Suppressor macrophage treated with lipopolysaccharide for 4 hours (primary cell): ENCODE measurements at places on chromosomes 12 and 14.

DNA sequence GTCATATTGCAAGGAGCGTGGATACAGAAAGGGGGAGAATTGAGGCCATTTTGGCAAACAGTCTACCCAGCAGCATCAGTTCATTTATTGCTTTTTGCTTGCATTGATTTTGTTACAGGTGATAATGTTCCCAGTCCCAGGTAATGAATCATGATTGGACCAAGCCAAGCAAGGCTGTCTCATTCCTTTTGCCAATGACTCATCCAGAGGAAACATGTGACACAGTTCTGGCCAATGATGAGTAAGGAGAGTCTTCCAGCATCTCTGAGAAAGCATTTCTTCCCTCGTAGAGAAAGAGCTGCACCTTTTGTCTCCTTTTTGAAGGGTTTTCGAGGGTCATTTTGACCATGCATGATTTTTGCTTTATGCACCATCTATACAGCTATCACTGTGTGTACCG, 68.2 kb downstream of the SLC15A4 start:
- DNase-seq, result no peak

DNA sequence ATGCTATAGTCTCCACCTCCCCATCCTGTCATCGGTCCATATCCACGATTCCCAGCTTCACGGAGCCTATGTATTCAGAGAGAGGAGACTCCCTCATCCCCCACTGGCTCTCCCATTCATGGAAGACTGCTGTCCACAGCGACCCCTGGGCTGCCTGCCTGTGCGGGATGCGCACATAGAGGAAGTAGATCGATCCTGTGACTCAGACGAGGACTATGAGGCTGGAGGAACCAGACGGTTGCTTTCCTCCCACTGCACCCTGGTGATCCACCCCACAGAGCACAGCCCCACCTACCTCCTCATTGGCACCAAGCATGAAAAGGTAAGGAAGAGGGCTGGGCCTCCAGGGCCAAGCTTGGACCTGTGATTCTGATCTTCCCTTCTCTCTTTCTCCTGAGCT, 24.4 kb downstream of the PIGH start:
- peak; percentile 61 for DNase-seq

- no peak for DNase-seq
Observed at GRCh38 chr12:74780182-74780849, 242.7 kb downstream of the ATXN7L3B start.

DNA sequence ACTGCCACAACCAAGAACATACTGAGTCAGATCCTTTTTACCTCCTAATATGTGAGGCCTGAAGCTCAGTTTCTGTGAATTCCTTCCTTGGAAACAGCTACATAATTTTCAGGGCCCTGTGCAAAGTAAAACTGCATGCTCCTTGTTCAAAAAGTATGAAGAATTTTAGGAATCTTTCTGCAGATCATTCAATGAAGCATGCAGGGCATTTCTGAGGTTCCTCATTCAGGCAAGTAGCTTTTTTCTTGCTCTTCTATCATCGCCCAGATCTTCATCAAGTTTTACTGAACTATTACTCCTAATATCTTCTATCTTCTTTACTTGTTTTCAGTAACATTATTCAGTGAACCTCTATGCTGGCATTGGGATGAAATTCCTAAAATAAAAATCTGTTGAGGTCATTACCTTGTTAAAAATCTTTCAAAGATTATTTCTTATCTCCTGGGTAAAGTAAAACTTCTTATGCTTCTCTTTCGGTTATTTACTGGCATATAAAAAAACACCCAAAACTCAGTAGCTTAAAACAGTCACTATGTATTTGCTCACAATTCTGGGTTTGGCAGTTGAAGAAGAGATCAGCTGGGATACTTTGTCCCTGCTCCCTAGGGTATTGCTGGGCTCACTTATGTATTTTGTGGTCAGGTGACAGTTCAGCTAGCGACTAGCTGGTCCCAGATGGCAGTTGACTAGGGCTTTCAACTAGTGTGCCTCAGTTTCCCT, 42.6 kb upstream of the KRR1 start:
- no peak for DNase-seq

- no peak for DNase-seq
Observed at GRCh38 chr12:106152334-106152733, 13.6 kb upstream of the NUAK1 start.

DNA sequence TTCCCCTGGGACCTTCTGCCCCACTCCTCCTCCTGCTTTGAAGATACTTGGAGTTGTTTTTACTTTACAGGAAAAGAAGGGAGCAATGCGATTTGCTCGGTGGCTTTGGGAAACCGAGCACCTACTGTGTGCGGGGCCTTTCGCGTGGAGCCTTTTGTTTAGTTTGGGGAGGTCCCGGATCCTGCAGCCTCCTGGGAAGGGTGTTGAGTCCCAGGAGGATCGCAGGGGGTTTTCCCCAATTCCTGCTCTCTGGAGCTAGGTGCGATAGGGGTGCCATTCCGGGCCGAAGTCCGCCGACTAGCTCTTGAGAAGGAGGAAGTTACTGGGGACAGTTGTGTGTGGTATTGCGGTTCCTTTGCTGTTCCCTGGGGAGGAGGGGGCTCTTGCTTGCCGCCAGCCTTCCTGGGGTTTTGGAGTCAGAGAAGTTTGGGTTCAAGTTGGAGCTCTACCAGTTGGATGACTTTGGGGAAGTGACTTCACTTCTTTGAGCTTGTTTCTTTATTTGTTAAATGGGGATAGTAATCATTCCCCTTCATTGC, 1.1 kb downstream of the BRI3BP start:
- DNase-seq, result peak; percentile 36

DNA sequence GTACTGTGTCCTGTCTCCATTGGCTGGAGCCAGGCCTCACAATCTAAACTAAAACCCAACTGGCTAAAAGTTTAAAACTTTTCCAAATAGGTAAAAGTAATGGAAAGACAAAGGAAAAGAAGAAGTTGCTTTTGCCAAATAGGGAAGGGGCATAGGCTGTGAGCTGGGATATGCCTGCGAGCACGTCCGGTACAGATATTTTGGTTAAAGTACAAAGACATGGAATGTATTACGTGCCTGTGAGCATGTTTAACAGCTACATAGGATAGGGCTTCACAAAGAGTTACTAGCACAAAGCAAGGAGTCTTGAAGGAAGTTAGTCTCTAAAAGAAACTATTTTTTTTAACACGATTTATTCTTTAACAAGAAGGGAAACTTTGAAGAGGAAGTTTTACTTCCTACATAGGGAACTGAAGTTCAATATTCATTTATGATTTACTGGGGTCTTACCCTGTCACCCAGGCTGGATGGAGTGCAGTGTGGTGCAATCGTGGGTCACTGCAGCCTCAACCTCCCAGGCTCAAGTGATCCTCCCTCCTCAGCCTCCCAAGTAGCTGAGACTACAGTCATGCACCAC, 41.9 kb upstream of the INF2 start:
- DNase-seq, result peak; percentile 68

- DNase-seq, result peak; percentile 67
Observed at GRCh38 chr12:45184147-45184963, 31.5 kb upstream of the ANO6 start.

GRCh38 chr12:80470403-80470802, 26.4 kb downstream of the PTPRQ start:
- no peak for DNase-seq

DNA sequence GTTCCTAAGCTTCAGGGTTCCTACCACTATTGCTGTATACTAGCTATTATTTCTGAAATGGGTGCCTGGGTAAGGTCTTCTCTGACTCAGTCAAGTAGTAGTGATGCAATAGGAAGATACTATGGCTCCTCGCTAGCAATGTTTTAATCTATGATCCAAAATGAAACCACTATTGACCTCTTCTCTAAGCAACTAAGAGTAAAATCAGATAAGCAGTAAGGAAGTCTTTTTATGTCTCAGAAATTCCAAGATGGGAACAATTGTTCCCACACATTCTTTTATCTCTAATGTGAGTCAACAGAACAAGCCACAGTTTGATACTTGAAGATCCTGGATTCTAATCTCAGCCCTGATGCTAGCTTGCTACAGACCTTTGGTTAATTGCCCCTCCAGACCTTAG, 45.1 kb downstream of the AREL1 start:
- no peak for DNase-seq

DNA sequence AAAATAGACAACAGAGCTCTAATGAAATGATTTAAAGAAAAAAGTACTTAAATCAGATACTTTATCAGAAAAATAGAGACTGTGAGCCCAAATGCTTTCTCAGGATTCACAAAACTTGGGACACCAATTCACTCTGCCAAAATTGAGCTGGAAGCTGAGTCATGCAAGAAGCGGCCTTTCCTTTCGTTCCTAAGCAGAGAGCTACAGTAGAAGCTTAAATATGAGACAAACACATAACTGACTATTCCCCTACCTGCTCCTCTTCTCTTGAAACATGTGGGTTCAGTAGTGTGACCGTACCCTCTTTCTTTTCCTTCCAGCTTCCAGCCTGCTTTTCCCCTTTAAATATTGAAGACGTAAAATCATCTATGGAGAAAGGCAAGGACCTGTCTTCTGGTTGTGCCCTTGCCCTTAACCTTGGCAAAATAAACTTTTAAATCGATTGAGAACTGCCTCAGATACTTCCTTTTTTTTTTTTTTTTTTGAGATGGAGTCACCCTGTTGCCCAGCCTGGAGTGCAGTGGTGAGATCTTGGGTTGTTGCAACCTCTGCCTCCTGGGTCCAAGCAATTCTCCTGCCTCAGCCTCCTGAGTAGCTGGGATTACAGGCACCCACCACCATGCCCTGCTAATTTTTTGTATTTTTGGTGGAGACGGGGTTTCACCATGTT, 4.4 kb upstream of the SDS start:
- DNase-seq, result peak; percentile 60

GRCh38 chr12:57765698-57766463, 997 bp downstream of the CYP27B1 start:
- peak; percentile 42 for DNase-seq

- no peak for DNase-seq
Observed at GRCh38 chr14:37027188-37027824, 145.1 kb downstream of the SLC25A21 start.

DNA sequence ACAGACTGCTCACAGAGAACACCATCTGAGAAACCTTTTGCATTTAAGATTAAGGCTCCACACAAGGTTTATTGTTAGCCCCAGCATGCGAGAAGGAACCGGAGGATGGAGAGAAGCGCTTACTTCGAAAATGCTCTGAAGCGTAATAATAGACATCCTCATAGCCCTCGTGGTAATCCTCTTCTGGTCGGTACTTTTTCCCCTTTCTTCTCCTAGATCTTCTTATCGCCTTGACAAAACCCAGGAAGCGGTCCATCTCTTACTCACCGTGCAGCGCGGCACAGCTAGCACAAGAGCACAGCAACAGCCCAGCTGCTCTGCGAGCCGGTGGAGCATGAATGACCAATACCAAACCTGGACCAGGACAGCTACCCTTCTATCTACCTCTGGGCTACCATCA, 125.1 kb upstream of the GRIP1 start:
- DNase-seq, result no peak

GRCh38 chr12:38547586-38547985, 231.0 kb downstream of the ALG10B start:
- DNase-seq, result no peak

GRCh38 chr12:44774815-44775411, 101.2 kb downstream of the NELL2 start:
- peak; percentile 33 for DNase-seq

DNA sequence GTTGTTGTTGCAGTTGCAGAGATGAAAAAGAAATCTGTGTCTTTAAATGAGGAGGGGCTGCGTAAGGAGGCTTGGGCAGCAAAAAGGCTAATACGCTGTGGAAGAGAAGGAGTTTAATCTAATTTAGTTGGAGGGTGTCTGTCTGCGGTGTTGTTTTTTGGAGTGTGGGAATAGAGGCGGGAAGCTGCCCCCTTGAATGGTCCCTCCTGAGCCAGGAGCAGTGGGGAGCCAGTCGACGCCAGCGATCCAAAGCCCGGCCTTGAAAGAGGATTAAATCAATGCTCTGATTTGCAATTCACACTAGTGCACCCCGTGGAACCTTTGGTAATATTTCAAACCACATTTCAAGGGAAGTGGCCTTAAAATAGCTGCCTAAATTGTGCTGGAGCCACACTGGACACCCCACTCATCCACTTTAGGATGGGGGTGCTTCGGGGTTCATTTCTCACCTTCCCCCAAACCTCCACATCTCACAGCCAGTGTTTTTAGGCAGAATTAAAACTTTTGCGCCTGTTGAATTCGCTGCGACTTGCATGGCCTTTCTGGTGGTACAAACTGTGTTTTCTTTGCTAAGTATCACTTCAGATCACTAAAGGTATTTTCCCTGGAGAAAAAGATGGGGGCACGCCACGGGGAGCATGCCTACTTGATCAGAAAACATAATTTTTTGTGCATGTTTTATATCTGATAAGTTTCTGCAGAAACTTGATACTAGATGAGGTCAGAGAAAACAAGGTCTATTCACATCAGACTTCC, 4.1 kb upstream of the FZD10 start:
- DNase-seq, result no peak

GRCh38 chr12:90791445-90791844, 163.5 kb downstream of the CCER1 start:
- DNase-seq, result no peak

DNA sequence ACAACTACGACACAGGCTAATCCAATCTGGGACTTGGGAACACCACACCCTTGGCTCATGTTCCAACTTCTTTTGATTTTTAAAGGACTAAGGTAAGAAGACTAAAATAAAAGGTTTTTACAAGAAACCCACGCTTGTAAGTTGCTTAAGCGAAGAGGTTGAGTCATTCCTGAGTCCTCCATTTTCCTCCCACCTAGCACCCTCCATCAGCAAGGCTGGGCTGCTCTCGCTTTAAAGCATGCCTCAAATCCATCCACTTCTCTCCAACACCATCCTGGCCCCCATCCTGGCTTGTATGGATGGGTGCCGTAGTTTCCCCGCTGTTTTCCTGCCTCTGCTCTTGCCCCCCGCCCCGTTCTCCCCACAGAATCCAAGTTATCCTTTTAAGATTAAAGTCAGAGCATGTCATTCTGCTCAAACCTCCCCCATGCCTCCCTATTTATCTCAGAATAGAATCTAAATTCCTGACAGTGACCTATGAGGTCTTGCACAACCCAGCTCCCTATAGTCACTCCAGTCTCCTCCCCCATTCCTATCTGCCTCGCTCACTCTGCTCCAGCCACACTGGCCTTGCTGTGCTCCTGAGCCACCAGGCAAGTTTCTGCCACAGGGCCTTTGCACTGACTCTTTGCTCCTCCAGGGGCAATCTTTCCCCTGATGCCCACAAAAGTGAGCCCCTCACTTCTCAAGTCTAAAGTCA, 34.5 kb downstream of the SCARB1 start:
- DNase-seq, result peak; percentile 47

DNA sequence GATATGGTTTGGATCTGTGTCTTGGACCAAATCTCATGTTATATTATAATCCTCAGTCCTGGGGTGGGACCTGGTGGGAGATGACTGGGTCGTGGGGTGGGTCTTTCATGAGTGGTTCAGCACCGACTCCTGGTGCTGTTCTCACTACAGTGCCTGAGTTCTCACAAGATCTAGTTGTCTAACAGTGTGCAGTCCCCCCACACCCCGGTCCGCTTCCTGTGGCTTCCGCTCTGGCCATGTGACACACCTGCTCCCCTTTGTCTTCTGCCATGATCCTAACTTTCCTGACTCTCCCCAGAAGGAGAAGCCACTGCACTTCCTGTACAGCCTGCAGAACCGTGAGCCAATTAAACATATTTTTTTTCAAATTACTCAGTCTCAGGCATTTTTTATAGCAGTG, 1262.2 kb downstream of the TMEM121 start:
- no peak for DNase-seq

- DNase-seq, result no peak
Observed at GRCh38 chr12:115648463-115648862, 629.0 kb downstream of the MED13L start.
